ENCODE measurements at places on chromosomes 16 and 17.

GRCh38 chr16:728890-729744 lies 2.2 kb downstream of the HAGHL start:
- DNase-seq = no peak

- DNase-seq = no peak
Observed at GRCh38 chr16:55369151-55369550, 45.1 kb downstream of the IRX6 start.

- no peak for DNase-seq
Observed at GRCh38 chr17:30808785-30809286, 15.7 kb downstream of the CRLF3 start.

GRCh38 chr16:23152386-23153178 lies 3.3 kb upstream of the USP31 start:
- no peak for DNase-seq

DNA sequence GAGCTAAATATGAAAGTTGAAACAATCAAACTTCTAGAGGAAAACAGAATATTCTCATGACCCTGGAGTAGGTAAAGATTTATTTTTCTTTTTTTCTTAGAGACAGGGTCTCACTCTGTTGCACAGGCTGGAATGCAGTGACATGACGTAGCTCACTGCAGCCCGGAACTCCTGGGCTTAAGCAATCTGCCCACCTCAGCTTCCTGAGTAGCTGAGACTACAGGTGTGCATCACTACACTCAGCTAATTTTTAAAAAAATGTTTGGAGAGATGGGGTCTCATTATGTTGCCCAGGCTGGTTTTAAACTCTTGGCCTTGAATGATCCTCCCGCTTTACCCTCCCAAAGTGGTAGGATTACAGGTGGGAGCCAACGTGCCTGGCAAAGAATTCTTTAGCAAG lies 15.5 kb downstream of the IKZF3 start:
- DNase-seq = no peak

GRCh38 chr17:6530324-6530920 lies 25.9 kb downstream of the PITPNM3 start:
- DNase-seq = no peak

GRCh38 chr17:8623591-8623990 lies 6.9 kb downstream of the MYH10 start:
- DNase-seq = no peak

- DNase-seq = no peak
Observed at GRCh38 chr17:56098746-56099145, 54.5 kb upstream of the ANKFN1 start.

- no peak for DNase-seq
Observed at GRCh38 chr17:5284681-5285080, 2.6 kb downstream of the RABEP1 start.

DNA sequence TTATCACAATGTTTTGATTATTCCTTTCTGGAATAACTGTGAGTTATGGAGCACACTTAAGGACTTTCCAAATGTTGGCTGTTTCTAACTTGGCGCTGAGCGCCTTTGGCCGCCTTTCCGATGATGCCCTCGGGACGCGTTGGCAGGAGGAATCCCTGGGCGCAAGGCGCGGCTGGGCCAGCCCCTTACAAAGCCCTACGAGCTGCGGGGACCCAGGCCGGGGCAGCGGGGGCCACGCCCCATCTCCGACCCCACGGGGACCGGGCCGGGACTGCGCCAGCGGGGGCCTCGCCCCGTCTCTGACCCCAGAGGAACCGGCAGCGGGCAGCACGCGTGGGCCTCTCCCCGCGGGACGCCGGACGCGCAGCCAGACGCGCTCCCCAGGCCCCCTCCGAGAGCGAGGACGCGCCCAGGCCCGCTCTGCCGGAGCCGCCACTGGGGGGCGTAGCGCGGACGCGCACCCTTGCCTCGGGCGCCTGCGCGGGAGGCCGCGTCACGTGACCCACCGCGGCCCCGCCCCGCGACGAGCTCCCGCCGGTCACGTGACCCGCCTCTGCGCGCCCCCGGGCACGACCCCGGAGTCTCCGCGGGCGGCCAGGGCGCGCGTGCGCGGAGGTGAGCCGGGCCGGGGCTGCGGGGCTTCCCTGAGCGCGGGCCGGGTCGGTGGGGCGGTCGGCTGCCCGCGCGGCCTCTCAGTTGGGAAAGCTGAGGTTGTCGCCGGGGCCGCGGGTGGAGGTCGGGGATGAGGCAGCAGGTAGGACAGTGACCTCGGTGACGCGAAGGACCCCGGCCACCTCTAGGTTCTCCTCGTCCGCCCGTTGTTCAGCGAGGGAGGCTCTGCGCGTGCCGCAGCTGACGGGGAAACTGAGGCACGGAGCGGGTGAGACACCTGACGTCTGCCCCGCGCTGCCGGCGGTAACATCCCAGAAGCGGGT lies at the start of gene GAA:
TSS of gene GAA (plus strand) at position 571 of the 935 bp plus-strand sequence. CDS start 3,006 bp downstream, outside the sequence.
- peak; percentile 57 for DNase-seq

GRCh38 chr17:48427598-48427997 lies 2.4 kb downstream of the SKAP1 start:
- no peak for DNase-seq

DNA sequence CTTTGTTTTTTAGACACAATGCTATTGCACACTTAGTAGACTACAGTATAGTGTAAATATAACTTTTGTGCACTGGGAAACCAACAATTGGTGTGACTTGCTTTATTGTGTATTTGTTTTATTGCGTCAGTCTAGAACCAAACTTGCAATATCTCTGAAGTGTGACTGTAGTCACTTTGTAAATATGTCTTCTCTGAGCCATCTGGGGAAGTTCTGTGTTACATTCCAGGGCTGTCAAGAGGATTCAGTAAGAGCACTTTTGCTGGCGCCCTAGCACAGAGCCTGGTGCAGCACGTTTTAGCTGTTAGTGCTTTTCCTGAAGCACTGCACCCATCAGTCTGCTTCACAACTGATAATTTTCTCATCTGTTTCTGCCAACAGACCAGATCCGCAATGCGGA lies 73.2 kb downstream of the NT5M start:
- DNase-seq = no peak

DNA sequence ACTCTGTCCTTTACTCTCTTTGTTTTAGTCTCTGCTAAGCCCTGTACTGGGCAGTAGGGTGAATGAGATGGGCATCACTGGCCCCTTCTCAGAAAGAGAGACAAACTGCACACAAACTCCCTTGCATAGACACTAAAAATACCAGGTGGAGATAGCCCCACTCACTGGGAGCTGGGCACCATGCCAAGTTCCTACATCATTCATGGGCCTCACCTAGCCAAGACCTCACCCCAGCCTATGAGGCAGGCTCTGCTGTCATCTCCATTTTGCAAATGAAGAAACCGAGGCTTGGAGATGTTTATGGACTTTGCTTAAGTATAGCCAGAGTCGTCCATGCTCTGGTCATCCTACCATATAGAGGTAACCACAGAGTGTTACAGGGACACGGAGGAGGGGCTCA lies 499.8 kb upstream of the CDH11 start:
- DNase-seq = no peak

DNA sequence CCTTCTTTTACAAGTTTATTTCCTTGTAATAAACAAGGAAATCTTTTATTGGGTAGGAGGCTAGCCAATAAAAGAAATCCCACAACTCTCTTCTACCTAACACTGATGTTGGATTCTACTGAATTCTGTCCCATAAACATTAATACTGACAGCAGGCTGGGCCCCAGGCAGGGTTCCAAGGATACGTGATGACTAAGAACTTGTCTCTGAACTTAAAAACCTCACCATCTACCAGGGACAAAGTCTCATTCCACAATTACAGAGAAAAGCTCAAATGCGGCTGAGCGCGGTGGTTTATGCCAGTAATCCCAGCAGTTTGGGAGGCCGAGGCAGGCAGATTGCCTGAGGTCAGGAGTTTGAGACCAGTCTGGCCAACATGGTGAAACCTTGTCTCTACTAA lies 64.9 kb downstream of the ARHGAP17 start:
- no peak for DNase-seq

GRCh38 chr17:4566785-4567184 lies 6.4 kb upstream of the GGT6 start:
- peak; percentile 36 for DNase-seq

DNA sequence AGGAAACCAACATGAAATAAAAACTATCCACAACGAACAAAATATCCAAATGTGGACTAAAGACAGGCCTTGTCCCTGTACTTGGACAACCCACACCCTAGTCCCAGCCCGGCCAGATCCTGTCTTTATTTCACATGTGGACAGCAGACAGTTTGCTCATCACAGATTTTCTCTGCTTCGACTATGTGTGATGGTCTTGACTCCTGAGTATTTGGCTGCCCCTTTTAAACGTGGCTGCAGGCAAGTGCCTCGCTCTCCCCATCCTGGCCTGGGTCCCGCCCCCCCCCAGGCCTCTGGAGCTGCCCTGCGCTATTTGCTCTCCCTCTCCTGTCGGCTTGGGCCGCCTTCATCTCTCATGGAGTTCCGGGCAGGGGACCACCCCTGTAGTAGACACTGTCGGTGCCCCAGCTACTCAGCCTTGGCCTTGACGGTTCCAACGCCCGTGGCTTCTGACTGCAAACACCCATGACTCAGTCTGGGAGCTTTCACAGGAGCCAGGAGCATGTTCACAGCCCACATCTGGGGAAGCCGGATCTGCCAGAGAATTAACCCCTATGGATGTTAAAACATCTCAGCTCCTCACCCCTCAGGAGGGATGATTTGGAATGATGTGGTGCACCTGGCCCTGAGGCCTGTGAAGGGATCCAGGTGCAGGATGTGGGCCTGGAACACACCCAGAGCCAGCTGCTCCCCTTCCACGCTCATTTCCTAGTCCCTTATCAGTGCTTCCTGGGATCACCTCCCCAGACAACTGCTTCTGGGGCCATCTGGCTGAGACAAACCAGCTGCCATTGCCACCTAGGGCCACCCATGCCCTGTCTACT lies 229.7 kb upstream of the RPL38 start:
- DNase-seq = no peak

- no peak for DNase-seq
Observed at GRCh38 chr16:66476328-66477027, 49.4 kb downstream of the BEAN1 start.

- no peak for DNase-seq
Observed at GRCh38 chr17:28501421-28502284, 4.5 kb upstream of the FOXN1 start.

GRCh38 chr17:19753051-19753509 lies 5.0 kb upstream of the ALDH3A1 start:
- DNase-seq = no peak

- no peak for DNase-seq
Observed at GRCh38 chr16:86882586-86883280, 304.4 kb downstream of the FOXL1 start.

DNA sequence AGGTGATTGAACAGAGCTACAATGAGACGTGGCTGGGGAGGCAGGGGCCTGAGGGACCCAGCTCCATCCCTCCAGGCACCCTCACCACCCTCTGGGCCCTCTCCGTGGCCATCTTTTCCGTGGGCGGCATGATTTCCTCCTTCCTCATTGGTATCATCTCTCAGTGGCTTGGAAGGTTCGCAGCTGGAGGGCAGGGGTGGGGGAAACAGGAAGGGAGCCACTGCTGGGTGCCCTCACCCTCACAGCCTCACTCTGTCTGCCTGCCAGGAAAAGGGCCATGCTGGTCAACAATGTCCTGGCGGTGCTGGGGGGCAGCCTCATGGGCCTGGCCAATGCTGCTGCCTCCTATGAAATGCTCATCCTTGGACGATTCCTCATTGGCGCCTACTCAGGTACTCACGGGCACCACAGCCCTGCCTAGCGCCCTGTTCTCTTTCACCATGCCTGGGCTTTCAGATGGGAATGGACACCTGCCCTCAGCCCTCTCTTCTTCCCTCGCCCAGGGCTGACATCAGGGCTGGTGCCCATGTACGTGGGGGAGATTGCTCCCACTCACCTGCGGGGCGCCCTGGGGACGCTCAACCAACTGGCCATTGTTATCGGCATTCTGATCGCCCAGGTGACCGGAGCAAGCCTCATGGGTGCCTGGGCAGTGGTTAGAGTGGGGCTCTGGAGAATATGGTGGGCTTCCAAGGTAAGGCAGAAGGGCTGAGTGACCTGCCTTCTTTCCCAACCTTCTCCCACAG lies 2.1 kb downstream of the SLC2A4 start:
- DNase-seq = no peak

- DNase-seq = no peak
Observed at GRCh38 chr16:28063591-28064061, at the start of gene GSG1L. Gene GSG1L, minus strand, starts transcription at chr16:28063714. Its CDS starts 290 bp downstream, at chr16:28063424.

- no peak for DNase-seq
Observed at GRCh38 chr17:75553295-75554110, 28.0 kb downstream of the LLGL2 start.

GRCh38 chr16:17983847-17984639 lies 352.5 kb downstream of the NPIPA8 start:
- no peak for DNase-seq

- DNase-seq = no peak
Observed at GRCh38 chr17:34586346-34586846, 7.0 kb downstream of the TMEM132E start.

DNA sequence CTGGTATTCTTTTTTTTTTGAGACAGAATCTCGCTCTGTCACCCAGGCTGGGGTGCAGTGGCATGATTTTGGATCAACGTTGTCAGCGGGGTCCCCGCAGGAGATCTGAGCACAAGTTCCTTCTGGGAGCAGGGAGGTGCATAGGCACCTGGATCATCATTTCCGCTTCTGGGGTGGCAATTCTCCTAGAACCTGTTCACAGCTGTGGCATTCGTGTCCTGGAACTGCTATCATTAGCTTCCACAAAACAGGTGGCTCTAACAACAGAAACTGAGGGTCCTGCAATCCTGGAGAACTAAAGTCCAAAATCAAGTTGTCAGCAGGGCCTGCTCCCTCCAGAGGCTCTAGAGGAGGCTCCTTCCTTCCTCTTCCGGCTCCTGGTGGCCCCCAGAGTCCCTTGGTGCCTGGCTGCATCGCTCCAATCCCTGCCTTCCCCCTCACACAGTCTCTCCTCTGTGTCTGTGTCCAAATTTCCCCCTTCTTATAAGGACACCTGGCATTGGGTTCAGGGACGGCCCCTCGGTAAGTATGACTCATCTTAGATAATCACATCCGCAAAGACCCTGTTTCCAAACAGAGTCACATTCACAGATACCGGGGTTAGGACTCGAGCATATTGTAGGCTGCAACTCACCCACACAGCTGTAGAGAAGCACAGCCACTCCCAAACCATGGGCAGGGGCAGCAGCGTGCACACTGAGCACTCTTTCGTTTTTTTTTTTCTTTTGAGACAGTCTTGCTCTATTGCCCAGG lies 43.5 kb upstream of the KLHDC4 start:
- no peak for DNase-seq

DNA sequence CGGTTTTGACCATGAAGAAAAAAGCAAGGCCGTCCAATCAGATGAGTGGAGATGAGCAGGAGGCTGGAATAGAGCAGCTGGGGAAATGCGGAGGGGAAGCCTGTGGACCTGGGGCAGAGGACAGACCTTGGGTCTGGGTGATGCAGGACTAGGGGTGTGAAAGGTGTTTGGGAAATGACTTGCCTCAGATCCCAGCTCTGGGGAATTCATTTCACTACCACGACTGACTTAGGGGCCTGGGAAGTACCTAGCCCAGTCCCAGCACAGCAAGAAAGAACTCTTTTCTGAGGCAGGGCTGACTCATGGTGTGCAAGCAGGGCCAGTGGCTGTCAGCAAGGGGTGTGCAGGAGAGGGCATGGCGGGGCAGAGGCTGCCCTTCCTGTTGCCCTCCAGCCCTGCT lies 14.8 kb downstream of the DNAI2 start:
- no peak for DNase-seq

- no peak for DNase-seq
Observed at GRCh38 chr17:74394977-74395376, 27.7 kb downstream of the GPR142 start.
